ENCODE measurements at places on chromosomes 13 and 19.

GRCh38 chr13:65555962-65556361, 1674.2 kb downstream of the PCDH9 start:
- no peak for DNase-seq

DNA sequence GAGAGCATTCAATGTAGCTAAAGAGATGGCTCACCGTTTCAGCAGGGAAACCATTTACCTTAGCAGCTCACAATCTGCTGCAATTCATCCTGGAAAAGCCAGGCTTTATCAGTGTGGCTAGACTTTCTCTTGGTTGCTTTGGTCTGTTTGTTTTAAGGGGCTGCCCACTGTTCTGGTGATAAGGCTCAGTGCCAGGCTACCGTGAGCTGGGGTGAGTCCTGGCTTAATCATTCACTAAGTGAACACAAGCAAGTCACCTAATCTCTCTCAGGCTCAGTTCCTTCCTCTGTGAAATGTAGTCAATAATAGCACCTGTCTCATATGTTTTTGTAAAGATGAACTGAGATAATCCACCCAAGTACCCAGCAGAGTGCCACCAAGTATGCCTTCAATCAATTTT, 229.0 kb downstream of the TEX29 start:
- DNase-seq = no peak

- DNase-seq = no peak
Observed at GRCh38 chr19:48558018-48558684, 6.2 kb downstream of the SULT2B1 start.

- DNase-seq = no peak
Observed at GRCh38 chr19:4390567-4391305, 9.6 kb downstream of the SH3GL1 start.

DNA sequence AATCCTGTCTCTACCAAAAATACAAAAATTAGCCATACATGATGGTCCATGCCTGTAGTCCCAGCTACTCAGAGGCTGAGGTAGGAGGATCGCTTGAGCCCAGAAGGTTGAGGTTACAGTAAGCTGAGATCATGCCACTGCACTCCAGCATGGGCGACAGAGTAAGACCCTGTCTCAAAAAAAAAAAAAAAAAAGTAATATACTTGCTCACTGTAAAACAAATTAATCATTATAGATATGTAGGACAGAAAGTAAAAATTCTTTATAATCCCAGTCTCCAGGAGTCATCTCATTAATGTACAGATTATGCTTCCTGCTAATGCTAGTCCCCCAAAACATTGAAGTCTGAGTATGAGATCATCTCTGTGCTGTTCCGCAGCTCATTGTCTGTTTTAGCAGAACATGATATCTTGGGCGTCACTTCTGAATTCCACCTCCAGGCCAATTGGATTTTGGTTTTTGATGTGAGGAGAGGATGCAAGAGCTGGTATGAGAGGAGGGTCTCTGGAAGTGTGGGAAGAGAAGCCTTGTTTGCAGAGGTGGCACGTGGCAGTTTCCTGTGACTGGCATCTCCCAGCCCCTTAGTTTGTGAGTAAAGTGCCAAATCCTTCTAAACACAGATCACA, 75.4 kb upstream of the NPAS1 start:
- DNase-seq = no peak

Measured in stimulated activated CD4-positive, alpha-beta T cell treated with anti-CD3 and anti-CD28 coated beads, Interleukin-12 subunit alpha, Interleukin-12 subunit beta, amount 100 ng/mL, for 48 hours (primary cell).